ENCODE measurements at places on chromosomes 5 and 9. TPM values are rescaled to one million over a fixed set of nuclear protein-coding genes. Genes with fewer than 3 reads are reported as not detected.

DNA sequence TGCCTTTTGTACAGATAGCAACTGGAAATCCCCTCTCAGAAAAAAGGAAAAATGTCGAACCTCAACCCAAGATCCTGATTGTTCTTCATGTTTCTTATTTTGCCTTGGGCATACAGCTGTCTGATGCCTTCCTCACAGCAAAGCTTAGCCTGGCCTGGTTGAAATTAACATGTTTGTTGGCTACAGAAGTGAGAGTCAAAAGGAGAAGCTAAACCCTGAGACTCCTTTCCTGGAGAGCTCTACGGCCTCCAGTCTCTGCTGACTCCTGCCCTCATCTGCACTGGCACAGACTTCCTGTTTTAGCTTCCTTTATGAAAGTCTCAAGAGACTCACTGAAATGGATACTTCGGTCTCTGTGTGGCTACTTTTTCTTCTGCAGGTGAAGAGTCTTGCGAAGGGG lies 186.7 kb downstream of the PARP8 start:
- ATAC-seq = peak; percentile 46

DNA sequence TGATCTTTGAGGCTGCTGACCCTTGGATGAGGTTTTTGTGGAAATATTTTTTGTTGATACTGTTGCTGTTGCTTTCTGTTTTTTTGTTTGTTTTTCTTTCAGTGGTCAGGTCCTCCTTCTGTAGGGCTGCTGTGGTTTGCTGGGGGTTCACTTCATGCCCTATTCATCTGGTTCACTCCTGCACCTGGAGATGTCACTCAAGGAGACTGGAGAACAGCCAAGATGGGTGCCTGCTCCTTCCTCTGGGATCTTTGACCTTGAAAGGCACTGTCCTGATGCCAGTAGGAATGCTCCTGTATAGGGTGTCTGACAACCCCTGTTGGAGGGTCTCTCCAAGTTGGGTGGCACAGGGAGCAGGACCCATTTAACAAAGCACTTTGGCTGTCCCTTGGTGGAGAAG lies 67.0 kb upstream of the ACTBL2 start:
- ATAC-seq = no peak

ERBIN gene
- 40.0 TPM for total RNA-seq

RPL35 gene
- total RNA-seq = 1,919 TPM

LCN15 gene
- not detected for total RNA-seq

Measured in activated T-helper 17 cell treated with anti-CD3 and anti-CD28 coated beads, Interleukin-2, amount 50 U/mL, for 72 hours (primary cell).